Activated CD4-positive, alpha-beta memory T cell treated with anti-CD3 and anti-CD28 coated beads for 36 hours (primary cell): ENCODE measurements at places on chromosomes 5 and 9.

- DNase-seq, result no peak
These were observed 29.0 kb downstream of the ANGPTL2 start for GRCh38 chr9:127093319-127094020.

- DNase-seq, result no peak
These were observed 96.0 kb upstream of the DAPK1 start for GRCh38 chr9:87401681-87402080.

DNA sequence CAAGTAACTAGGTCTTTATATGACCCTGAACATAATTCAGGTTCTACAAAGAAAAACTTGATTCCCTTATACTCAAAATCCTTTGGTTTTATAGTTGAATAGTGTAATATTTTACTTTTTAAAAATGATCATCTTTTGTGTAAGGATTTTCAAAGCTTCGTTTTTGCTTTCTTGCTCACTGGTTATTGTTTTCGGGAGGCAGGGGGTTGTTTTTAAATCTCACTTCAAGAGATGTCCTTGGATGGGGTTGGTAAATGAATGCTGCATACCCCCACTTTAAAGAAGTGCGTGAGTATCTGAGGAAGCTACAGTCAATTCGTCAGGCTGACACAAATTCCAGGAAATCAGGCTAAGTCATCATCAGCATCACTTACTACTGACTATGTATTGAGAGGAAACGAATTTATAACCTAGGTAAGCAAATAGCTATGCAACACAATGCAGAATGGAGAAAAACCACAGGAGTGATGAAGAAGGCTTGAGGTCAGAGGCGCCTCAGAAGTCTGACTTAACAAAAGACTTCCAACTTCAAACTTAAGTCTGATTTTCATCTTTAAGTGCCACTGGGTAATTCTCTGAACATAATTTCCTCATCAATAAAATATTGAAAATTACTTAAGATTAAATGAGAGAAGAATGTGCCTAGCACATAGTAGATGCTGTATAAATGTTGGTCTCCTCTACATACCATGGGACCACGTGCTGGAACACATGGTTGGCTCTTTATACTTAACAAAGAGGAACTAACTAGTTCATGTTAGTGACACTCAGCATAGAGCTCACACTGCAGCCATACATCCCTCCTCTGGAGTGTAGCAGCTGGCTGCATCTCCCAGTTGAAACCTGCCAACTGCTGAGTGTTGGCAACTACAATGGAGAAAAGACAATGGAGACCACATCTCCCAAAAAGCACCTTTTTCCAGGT lies 106.0 kb upstream of the KIF2A start:
- peak; percentile 29 for DNase-seq

GRCh38 chr9:89999534-90000370 lies 394.9 kb downstream of the GADD45G start:
- peak; percentile 85 for DNase-seq

- DNase-seq, result no peak
These were observed 182.8 kb upstream of the TARS1 start for GRCh38 chr5:33257807-33258429.

GRCh38 chr9:134259708-134260107 lies 66.5 kb upstream of the RXRA start:
- no peak for DNase-seq

DNA sequence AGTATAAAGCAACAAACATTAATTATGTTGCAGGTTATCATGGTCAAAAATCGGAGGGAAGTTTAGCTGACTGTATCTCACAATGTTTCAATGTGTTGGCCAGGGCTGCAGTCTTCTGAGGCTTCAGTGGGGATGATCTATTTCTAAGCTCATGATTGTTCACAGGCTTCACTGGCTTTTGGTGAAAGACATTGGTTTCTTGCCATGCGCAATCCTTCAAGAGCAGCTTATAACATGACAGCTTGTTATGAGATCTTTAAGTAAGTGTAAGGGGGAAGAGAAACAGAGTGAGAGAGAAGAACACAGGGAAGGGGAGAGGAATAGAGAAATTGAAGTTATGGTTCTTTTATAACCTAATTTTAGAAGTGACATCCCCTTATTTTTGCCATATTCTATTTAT lies 385.9 kb upstream of the CHD1 start:
- DNase-seq, result no peak

DNA sequence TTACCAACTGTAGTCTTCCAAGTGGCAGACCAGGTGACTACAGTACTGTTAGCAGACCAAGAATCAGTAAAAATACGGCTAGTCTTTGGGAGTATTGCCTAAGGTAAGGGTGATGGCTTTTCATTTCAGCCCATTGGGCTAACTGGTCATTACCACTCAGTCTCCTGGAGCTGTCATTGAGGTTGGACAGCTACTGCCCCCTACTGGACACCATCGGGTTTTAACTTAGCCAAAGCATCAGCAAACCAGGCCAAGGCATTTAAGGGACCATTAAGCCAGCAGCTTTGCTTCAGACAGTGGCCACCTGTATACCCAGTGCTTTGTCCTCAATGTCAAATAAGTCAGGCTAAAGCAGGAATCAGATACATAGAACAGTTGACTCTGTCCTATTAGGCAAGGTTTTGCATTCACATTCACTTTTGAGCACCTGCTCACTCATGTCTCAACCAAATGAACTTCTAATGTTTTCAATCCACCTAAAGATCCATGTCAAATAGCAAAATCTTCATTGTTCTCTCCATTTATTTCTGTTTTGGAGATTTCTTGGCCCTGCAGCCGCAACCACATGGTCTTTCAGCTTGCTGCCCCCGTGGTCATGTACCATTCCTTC lies 117.2 kb downstream of the INVS start:
- peak; percentile 76 for DNase-seq

DNA sequence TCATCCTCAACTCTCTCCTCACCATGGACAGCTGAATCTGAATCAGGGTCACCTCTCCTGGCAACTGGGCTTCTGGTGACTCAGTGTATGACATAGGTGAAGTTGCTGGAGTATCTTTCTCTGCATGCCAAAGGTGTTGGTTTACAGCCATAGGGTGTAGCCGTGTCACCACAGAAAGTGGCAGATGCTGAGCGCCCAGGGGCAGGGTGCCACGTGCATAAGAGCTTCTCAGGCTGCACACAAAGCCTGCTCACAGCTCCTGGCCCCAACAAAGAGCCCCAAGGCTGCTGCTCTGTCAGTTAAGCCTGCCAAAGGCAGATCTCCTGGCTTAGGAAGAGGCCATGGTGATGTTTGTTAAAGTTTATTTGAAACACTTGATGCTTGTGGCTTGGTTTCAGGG lies 297.7 kb upstream of the WWC1 start:
- DNase-seq, result no peak

DNA sequence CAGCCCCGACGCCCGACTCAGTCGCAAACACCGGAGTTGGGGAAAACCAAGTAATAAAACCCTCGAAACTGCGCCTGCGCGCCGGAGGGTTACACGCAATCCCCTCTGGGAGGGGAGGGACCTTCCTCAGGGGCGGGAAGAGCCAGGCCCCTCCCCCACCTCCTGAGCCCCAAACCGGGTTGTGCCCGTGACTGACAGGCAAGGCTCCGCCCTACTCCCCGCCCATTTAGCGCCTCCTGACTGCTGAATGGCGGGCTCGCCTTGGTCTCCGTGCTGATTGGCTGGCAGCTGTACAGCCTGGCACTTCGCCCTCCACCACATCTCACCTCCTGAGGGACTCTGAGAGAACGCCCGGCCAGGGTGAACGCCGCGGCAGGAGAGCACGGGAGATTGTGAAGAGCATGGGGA lies at the start of gene PRDM9:
Gene PRDM9, plus strand, starts transcription at position 332 of the 408 bp plus-strand sequence. CDS start 1,425 bp downstream, outside the sequence.
- peak; percentile 12 for DNase-seq

DNA sequence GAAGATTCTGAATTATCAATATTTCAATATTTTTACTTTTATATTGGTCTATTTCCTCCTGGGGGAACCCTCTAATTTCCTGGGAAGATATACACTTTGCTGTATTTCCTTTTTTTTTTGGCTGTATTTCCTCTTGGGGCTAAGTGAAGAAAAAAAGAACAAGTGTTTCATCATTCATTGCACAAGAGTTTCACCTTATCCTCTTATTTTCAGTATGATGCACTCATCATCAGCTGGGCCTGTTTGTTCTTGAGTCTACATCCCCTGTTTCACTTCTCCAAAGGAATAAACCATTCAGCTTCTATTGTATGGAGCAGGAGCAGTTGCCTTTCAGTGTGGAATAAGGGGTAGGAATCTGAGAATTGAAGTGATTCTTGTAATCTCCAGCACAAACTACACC lies 210.8 kb downstream of the FAM170A start:
- no peak for DNase-seq

- DNase-seq, result no peak
These were observed 210.8 kb downstream of the CWC27 start for GRCh38 chr5:64979531-64979930.

DNA sequence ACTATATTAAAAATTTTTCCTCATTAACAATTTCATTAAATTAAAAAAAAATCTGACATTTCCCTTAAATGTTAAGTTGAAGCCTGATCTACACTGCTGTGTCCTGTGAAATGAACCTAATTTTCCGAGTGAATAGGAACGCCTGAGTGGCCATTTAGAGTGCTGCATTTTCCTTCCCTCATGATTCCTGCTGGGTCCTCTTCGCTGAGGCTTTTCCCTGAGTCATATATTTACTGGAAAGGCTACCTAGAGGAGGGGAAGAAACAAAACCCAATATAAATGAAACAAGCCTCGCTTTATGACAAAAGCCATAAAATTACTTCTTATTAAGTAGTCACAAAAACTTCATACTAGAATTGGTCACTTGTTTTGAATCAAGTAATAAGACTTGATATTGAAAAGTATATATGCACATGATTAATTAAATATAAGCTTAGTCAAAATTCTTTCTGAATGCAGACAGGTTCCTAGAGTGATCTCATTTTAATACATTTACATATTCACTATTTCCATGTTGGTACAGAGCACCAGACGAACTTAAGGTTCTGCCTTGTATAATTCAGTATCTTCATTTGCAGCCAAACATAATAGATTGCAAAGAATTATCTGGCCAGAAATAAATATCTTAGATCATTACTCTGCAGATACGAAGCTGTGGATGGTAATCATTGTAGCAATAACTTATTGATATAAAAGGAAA lies 6.3 kb upstream of the ISCA1 start:
- no peak for DNase-seq

- DNase-seq, result no peak
These were observed 42.8 kb downstream of the PDE4D start for GRCh38 chr5:59850766-59851165.

- DNase-seq, result no peak
These were observed 56.0 kb upstream of the SARDH start for GRCh38 chr9:133794016-133794760.

DNA sequence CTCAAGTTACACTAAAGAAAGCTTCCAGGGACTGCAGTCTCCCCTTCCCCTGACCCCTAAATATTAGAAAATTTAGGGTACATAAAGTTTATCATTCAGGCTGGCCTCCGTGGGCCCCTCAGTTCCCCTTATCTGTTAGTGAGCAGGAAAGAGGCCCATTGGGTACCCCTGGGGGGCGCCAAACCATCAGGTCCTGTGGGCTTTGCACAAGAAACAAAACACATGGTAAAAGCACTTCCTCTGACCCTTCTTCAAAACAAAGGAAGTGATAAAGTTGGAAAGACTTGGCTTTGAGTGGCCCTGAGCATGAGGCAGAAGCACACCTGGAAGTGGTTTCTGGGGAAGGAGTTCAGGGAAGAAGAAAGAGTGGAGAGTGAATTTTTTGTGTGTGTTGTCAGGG lies 213.0 kb downstream of the SMARCA2 start:
- peak; percentile 38 for DNase-seq

GRCh38 chr5:169287529-169287928 lies 13.4 kb downstream of the SLIT3 start:
- no peak for DNase-seq

DNA sequence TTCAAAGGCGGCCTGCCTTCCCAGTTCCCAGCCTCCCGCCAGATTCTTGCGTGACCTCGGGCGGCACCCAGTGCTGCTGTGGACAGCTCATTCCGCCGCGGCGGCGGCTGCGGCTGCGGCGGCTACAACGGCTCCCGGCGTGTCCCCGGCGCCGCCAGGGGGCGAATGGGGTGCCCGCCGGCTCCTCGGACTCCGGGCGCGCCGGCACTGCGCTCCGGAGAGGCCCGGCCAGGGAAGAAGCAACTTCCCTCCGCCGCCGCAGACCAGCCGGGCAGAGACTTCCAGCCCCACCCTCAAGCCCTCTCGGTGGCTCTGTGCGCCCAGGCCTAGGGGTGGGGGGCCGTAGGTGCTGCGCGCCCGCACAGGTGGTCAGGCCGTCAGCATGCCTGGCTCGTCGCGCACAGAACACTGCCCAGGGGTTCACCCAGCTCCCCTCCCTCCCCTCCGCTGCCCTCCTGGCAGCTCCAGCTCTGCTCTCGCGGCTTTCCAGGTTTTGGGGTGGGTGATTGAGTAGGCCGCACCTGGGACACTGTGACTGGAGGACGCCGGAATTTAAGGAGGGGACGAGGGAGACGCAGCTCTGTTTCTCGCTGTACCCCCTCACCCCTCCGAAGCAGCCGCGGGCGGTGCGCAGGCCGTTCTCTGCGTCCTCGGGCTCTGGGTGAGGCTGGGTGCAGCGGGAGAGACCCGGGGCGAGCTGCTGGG lies 20.2 kb downstream of the IGIP start:
- DNase-seq, result peak; percentile 74

GRCh38 chr9:99606957-99607356 lies 214.7 kb upstream of the NR4A3 start:
- no peak for DNase-seq

DNA sequence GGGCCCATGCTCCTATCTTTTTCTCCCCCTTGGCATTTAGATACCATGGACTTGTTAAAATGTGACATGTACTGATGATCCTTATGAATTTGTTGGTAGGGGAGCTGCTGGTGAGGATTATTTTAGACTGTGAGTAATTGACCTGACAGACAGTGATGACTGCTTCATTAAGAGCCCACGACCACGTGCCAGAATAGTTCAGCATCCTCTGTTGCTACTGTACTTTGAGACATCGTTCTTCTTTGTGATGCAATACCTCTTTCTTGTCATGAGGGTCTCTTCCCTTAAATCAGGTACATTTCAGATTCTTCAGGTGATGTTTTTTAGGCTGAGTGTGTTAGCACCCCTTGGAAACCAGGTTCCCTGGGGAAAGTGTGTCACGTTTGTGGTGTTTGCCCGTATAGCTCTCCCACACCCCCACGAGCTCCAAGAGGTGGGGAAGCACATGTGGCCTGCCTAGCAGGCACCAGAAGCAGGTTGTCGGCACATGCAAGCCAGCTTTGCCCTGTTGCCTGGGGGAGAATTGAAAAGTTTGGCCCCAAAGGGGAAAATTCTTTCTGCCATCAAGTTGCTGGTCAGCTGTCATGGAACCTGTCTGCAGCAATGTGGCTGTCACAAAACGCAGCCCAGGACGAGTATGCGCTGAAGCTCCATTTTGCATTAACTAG lies 25.1 kb downstream of the QRFP start:
- DNase-seq, result no peak

DNA sequence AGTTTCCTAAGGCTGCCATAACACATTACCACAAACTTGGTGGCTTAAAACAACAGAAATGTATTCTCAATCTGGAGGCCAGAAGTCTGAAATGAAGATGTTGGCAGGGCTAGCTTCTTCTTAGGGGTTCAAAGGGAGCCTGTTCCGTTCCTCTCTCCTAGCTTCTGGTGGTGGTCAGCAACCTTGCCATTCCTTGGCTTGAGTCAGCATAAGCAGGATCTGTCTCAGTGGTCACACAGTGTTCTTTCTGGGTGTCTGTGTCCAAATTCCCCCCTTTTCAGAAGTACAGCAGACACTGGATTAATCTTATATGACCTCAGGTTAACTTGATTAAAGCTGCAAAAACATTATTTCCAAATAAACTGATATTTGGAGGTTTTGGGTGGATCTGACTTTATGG lies 2.1 kb upstream of the OSMR start:
- no peak for DNase-seq

GRCh38 chr5:40318395-40318794 lies 361.3 kb upstream of the PTGER4 start:
- DNase-seq, result no peak
